ENCODE measurements at places on chromosomes 2 and 18.

DNA sequence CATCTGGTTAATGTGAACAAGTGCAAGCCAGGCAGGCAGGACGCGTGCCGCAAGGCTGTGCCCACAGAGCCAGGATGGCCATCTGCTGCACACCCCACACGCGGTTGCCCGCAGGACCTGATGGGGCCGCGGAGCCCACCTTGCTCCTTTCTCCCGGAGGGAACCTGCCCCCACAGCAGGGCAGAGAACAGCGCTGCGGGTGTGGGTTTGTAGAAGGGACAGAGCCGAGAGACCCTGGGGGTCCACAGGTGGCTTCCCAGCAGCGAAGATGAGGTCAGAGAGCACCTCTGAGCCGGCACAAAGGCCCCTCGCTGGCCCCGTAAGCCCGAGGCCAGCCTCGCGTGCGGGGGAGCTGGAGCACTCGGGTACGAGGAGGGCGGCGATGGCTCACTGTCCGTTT is 460.8 kb upstream of the SALL3 start:
- no peak overlapping the region for H3K27ac ChIP-seq
- no peak overlapping the region for H3K4me3 ChIP-seq
- no peaks in the 10 kb centered on the region for H3K36me3 ChIP-seq
- no peak for DNase-seq
- no peaks in the 10 kb centered on the region for H3K4me1 ChIP-seq
- peaks cover 2% of the 10 kb centered on the region for H3K27me3 ChIP-seq

- no peak overlapping the region for H3K4me3 ChIP-seq
- no peak overlapping the region for H3K27ac ChIP-seq
- H3K36me3 ChIP-seq: no peaks in the 10 kb centered on the region
- no peak for DNase-seq
- H3K27me3 ChIP-seq: peaks cover 5% of the 10 kb centered on the region
Observed at GRCh38 chr2:75173740-75174139, 25.6 kb downstream of the TACR1 start.

DNA sequence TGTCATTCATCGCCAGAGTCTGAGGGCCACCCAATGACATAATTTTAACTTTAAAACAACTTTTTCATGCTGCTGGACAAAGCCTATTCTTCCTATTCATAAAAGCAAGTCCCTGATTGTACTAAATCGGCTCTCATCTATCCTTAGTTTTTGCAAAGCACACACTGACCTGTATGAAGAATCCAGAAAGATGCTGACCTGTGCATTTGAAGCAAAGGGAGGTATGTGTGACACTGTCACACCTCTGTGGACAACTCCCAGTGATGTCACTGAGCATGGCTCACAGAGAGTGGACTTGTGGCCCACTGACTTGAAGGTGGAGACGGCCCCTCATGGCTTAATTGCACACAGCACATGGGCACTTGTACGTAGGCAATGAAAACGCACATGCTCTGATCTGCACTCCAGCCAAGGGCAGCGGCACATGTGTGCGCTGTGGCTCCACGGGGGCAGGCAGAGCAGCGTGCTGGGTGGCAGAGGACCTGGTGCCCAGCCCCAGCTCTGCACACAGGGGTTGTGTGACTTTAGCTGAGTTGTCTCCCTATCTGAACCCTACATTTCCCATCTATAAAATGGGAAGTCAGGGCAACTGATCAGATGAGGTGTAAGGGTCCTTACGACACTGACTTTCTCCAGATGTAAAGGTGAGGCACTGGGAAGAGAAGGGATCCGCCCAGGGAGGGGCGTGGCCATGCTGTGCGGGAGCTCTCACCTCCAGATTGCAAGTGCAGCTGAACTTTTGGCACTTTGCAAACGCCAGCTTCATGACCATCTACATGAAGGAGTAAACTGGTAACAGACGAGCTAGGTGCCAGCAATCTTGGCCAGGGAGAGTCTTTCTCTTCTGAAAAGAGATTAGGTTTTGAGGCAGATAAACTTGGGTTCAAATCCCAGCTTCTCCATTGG is 14.3 kb upstream of the ODC1 start:
- no peaks in the 10 kb centered on the region for H3K36me3 ChIP-seq
- H3K27ac ChIP-seq: no peak overlapping the region
- H3K27me3 ChIP-seq: peaks cover 26% of the 10 kb centered on the region
- H3K4me3 ChIP-seq: no peak overlapping the region
- DNase-seq: no peak

- no peak overlapping the region for H3K27ac ChIP-seq
- no peak overlapping the region for H3K4me3 ChIP-seq
- peaks cover 3% of the 10 kb centered on the region for H3K4me1 ChIP-seq
Observed at GRCh38 chr18:5463390-5463789, 80.4 kb downstream of the EPB41L3 start.

- H3K4me1 ChIP-seq: no peaks in the 10 kb centered on the region
- no peak for DNase-seq
- H3K4me3 ChIP-seq: no peak overlapping the region
- H3K27ac ChIP-seq: no peak overlapping the region
- H3K36me3 ChIP-seq: no peaks in the 10 kb centered on the region
- no peaks in the 10 kb centered on the region for H3K27me3 ChIP-seq
Observed at GRCh38 chr18:1998121-1998520, 573.2 kb downstream of the METTL4 start.

DNA sequence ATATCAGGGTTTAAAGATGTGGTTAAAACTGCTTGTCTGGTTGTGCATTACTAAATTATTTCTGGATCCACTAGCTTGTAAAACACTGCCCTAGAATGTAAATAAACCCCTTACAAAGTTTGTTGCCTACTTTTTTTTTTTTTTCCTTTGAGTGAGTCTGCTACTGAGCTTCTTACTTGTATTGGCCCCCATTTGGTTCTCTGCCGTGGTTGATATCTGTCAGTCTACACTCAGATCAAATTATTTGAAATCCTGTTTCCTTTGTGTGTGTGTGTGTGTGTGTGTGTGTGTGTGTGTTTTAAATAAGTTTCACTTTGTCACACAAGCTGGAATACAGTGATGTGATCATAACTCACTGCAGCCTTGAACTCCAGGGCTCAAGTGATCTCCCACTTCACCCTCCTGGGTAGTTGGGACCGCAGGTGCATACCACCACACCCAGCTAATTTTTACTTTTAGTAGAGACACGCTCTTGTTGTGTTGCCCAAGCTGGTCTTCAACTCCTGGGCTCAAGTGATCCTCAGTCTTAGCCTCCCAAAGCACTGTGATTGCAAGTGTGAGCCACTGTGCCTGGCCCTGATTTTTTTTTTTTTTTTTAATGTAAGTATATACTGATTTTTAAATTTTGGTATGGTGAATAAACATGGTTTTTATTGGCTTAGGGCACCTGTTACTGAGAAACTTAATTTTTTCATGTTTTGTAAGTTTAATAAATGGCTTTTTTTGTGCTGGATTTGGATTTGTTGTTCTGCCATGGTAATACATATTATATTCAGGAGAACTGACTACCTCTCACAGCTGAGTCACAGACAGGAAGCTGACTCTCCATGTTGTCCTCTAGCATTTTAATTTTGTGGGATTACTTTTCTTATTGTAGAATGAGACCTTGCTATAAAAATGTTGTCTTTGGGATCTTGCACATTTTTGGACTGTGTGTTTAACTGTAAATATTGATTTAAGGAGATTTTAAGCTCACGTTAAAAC is 48.5 kb downstream of the MAP4K4 start:
- H3K4me3 ChIP-seq: no peak overlapping the region
- H3K36me3 ChIP-seq: peaks cover 4% of the 10 kb centered on the region
- H3K27ac ChIP-seq: peak overlapping the region; percentile 70
- peaks cover 71% of the 10 kb centered on the region for H3K4me1 ChIP-seq

GRCh38 chr18:74264303-74265020 is 27.3 kb downstream of the CYB5A start:
- H3K27ac ChIP-seq: peak overlapping the region; percentile 16
- peaks cover 7% of the 10 kb centered on the region for H3K4me1 ChIP-seq
- DNase-seq: no peak
- H3K4me3 ChIP-seq: no peak overlapping the region
- no peaks in the 10 kb centered on the region for H3K27me3 ChIP-seq
- peaks cover 33% of the 10 kb centered on the region for H3K36me3 ChIP-seq

- H3K4me1 ChIP-seq: no peaks in the 10 kb centered on the region
- H3K36me3 ChIP-seq: no peaks in the 10 kb centered on the region
- H3K27me3 ChIP-seq: peaks cover 33% of the 10 kb centered on the region
- no peak overlapping the region for H3K27ac ChIP-seq
- DNase-seq: no peak
Observed at GRCh38 chr18:50113726-50114125, 81.2 kb downstream of the MYO5B start.

GRCh38 chr2:43280994-43281393 is 54.6 kb upstream of the ZFP36L2 start:
- H3K4me1 ChIP-seq: peaks cover 7% of the 10 kb centered on the region
- peaks cover 93% of the 10 kb centered on the region for H3K36me3 ChIP-seq
- H3K4me3 ChIP-seq: no peak overlapping the region
- H3K27ac ChIP-seq: peak overlapping the region; percentile 34

- no peak for DNase-seq
- H3K4me3 ChIP-seq: no peak overlapping the region
- H3K36me3 ChIP-seq: no peaks in the 10 kb centered on the region
- no peak overlapping the region for H3K27ac ChIP-seq
- no peaks in the 10 kb centered on the region for H3K27me3 ChIP-seq
Observed at GRCh38 chr2:187404431-187405110, 43.5 kb downstream of the CALCRL start.

GRCh38 chr2:174835797-174836255 is 71.6 kb upstream of the CHRNA1 start:
- peaks cover 6% of the 10 kb centered on the region for H3K36me3 ChIP-seq
- H3K4me3 ChIP-seq: peak overlapping the region; percentile 49
- peaks cover 51% of the 10 kb centered on the region for H3K4me1 ChIP-seq
- no peaks in the 10 kb centered on the region for H3K27me3 ChIP-seq
- peak overlapping the region; percentile 88 for H3K27ac ChIP-seq

- peaks cover 75% of the 10 kb centered on the region for H3K36me3 ChIP-seq
- peak overlapping the region; percentile 87 for H3K27ac ChIP-seq
- peak; percentile 71 for DNase-seq
Observed at GRCh38 chr2:241636182-241637017, 558 bp downstream of the THAP4 start.

GRCh38 chr2:34107811-34108210 is 508.7 kb upstream of the FAM98A start:
- H3K4me3 ChIP-seq: no peak overlapping the region
- H3K27me3 ChIP-seq: no peaks in the 10 kb centered on the region
- no peak for DNase-seq
- H3K4me1 ChIP-seq: no peaks in the 10 kb centered on the region

DNA sequence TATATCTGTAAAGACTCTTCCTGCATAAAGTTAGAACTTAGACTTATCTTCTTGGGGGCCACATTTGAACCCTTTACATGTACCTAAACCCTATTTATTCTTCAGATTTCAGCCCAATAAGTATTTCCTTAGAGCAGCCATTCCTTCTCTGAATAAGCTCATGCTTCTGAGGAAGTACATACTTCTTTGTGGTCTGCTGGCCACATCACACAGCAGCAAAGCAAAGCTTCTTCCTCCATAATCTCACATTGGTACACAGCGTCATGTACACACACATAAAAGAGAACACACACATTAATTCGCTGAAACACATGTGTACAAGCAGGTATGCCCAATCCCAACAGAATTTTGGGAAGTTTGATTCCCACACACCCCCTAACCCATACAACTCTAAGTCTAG is 331.0 kb downstream of the CDH2 start:
- H3K4me3 ChIP-seq: no peak overlapping the region
- H3K27me3 ChIP-seq: no peaks in the 10 kb centered on the region
- no peaks in the 10 kb centered on the region for H3K36me3 ChIP-seq
- H3K4me1 ChIP-seq: no peaks in the 10 kb centered on the region
- H3K27ac ChIP-seq: no peak overlapping the region

DNA sequence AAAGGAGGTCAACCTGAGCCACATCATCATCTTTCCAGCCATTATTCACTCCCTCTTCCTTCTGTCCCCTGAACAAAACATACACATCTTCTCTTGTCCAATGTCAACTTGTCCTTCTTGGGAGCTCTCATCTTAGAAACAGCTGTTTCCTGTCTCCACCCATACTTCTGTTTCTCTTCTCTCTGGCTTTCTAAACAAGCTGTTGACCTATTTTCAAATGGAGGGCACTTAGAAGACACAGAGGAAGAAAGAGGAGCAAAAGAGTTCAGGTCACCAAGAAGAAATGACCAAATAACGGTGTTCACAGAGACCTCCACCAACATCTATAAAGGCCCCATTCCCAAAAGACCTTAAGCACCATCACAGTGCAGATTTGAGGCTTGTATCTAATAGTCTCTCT is 355.9 kb upstream of the HNRNPA3 start:
- H3K27me3 ChIP-seq: no peaks in the 10 kb centered on the region
- H3K4me1 ChIP-seq: peaks cover 51% of the 10 kb centered on the region
- no peak for DNase-seq
- H3K36me3 ChIP-seq: no peaks in the 10 kb centered on the region
- H3K27ac ChIP-seq: no peak overlapping the region

DNA sequence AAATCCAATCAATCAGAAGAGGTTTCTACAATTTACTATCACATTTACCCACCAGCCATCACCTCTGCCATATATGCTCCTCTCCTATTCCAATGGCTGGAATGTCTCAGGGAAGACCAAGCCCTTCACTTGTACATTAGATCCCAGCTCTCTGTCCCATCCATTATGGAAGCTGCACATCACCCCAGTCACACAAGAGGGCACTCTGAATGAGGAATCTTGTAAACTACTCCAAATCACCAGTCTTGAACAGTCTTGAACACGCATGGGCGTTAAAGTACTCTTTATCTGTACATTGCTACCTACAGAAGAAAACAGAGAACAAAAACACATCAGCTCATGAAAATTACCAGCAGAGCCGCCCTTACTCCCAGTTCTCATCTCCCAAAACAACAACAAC is 38.7 kb downstream of the ZC3H8 start:
- peaks cover 2% of the 10 kb centered on the region for H3K4me1 ChIP-seq
- no peak overlapping the region for H3K27ac ChIP-seq
- DNase-seq: no peak
- H3K4me3 ChIP-seq: no peak overlapping the region
- peaks cover 44% of the 10 kb centered on the region for H3K36me3 ChIP-seq

- H3K27me3 ChIP-seq: no peaks in the 10 kb centered on the region
- no peak for DNase-seq
- H3K27ac ChIP-seq: no peak overlapping the region
- H3K36me3 ChIP-seq: peaks cover 85% of the 10 kb centered on the region
Observed at GRCh38 chr2:32418778-32419177, 62.0 kb downstream of the BIRC6 start.

DNA sequence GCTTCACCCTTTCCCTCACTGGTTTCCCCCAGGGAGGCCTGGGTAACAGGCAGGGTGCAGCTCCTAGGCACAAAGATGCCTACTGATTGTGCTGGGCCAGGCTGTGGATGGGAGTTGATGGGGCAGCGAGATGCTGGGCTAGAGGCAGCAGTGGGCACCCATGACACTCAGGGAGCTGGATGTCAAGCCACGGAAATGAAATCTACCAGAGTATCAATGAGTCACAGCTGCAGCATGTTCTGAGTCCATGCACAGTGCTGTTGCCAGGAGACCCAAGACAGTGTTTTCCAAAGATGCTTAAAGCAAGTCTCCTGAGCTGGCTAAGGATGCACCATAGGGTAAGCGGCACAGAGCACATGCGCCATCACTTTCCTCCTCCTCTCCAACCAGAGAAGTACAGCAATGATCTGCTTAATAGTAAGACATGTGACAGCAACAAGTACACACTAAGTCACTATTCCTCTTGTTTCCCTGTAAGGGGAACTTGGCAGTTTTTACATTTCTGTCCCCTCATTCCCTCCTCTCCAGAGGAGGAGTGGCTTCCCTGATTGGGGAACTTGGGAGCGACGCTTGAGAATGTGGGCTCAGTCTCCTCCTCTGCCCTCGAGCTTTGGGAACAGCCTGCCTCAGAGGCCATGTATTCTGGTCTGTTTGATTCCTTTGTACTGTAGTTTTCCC is 57.2 kb downstream of the CDC42EP3 start:
- peaks cover 59% of the 10 kb centered on the region for H3K4me1 ChIP-seq
- peak; percentile 37 for DNase-seq
- no peaks in the 10 kb centered on the region for H3K27me3 ChIP-seq
- no peak overlapping the region for H3K4me3 ChIP-seq
- no peaks in the 10 kb centered on the region for H3K36me3 ChIP-seq
